Forelimb muscle (tissue), 1 donor: ENCODE measurements at places on chromosomes 5 and 9. TPM values are rescaled to one million over a fixed set of nuclear protein-coding genes. Genes with fewer than 3 reads are reported as not detected.

GRCh38 chr9:92730897-92731296 lies 33.7 kb downstream of the BICD2 start:
- DNase-seq = no peak

DNA sequence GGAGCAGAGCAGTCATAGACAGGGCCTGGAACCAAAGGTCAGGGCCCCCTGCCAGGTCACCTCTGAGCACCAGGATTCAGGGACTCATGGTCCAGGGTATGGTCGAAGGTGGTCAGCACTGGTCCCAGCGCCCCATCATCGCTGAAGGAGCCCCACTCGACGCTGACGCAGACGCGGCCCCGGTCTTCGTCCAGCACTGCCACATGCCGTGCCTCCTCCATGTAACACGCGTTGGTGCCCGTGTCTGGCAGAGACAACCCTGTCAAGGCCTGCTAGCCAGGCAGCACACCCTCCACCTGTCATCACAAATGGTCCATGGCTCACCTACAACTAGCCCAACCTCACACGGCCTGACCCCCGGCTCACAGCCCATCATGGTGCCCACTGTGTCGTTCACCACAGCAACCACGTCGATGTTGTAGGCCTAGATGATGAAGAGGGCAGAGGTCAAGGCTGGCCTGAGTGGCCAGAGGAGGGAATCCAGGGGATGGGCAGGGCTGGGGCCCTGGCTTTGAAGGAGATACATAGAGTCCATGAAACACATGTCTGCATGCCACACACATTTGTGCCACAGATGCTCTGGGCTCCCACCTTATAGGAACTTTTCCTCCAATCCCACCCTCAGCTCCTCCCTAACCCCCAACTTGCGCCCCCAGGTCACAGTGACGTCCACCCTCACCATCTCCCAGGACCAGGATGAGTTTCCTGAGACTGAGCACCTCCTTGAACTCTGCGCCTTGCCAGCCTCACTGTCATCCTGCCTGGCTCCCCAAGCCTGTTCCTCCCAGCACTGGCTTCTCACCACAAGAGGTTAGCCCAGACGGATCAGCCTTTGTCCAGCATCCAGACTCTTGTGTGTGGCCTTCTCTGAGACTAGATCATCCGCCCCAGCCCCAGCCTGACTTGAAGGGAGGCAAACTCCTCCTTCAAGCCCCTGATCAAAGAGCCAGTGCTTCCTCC lies 9.5 kb downstream of the HK3 start:
- DNase-seq = no peak

DNA sequence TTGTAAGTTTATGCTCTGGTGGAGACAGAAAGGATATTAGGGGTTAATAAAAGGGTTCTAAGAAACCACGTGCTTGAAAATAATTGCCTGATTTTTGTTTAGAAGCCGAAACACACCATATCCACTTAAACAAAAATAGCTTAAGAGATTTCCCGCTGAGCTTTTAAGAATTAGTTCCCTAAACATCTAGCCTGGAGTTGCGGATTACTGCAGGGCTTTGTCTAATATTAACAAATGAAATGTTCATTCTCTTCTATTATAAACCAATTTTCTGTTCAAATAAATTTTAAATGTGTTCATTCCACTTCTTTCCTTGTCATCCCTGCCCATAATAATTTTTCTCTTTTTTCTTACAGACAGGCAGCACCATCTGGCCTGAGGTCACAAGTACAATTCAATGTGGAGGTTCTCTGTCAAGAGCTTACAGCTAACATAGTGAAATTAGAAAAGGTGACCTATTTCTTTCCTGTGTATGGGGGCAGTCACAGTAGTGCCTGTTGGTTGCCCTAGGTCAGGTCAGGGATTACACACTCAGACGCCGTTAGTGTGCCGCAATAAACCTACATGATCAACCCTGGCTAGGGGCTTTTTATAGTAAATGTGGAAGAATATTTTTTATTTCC lies 65.3 kb downstream of the GRAMD2B start:
- DNase-seq = no peak

GRCh38 chr9:79382044-79382443 lies 189.7 kb upstream of the TLE4 start:
- no peak for DNase-seq

MSX2 gene
- polyA plus RNA-seq = 0.66 TPM

ADAMTS6 gene
- polyA plus RNA-seq = 0.89 TPM

GRCh38 chr9:113817171-113817570 lies 58.9 kb upstream of the ZNF618 start:
- no peak for DNase-seq

GRCh38 chr5:19616701-19617215 lies 371.2 kb downstream of the CDH18 start:
- no peak for DNase-seq

GRCh38 chr9:86773422-86773945 lies 173.8 kb downstream of the GAS1 start:
- no peak for DNase-seq

GRCh38 chr5:168377525-168377924 lies 86.1 kb downstream of the WWC1 start:
- no peak for DNase-seq

DNA sequence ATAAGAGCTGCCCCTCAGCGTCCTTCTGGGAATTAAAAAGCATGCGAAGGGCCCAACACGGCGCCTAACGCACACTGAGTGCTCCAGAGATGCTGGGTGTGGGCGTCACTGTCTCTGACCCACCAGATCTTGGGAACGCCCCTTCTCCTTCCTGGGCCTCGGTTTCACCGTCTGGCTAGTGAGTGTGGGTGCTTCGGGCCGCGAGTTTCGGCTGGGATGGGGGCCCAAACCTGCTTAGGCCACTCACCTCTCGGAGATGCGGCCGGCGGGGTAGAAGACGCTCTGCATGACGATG lies 3.7 kb downstream of the PIP5KL1 start:
- no peak for DNase-seq

DMRT2 gene
- polyA plus RNA-seq = 33.7 TPM

MAMDC2 gene
- polyA plus RNA-seq = 6.9 TPM

- DNase-seq = peak; percentile 5
These were observed 456.7 kb downstream of the TLE4 start for GRCh38 chr9:80028501-80028900.

GRCh38 chr9:14389146-14389545 lies 75.2 kb upstream of the NFIB start:
- no peak for DNase-seq

HEXB gene
- polyA plus RNA-seq = 32.1 TPM

SV2C gene
- polyA plus RNA-seq = 0.08 TPM

DNA sequence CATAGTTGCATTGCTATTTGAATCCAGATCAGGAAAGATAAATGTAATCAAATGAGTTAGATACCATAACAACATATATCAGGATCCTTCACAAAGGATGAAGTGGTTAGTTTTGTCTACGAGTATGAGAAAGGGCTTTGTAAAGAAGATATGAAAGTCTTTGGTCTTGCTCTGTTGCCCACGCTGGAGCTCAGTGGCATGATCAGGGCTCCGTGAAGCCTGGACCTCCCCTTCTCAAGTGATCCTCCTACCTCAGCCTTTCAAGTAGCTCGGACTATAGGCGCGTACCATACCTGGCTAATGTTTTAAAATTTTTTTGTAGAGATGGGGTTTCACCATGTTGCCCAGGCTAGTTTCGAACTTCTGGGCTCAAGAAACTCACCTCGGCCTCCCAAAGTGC lies 1.8 kb downstream of the SMC5 start:
- no peak for DNase-seq

DNA sequence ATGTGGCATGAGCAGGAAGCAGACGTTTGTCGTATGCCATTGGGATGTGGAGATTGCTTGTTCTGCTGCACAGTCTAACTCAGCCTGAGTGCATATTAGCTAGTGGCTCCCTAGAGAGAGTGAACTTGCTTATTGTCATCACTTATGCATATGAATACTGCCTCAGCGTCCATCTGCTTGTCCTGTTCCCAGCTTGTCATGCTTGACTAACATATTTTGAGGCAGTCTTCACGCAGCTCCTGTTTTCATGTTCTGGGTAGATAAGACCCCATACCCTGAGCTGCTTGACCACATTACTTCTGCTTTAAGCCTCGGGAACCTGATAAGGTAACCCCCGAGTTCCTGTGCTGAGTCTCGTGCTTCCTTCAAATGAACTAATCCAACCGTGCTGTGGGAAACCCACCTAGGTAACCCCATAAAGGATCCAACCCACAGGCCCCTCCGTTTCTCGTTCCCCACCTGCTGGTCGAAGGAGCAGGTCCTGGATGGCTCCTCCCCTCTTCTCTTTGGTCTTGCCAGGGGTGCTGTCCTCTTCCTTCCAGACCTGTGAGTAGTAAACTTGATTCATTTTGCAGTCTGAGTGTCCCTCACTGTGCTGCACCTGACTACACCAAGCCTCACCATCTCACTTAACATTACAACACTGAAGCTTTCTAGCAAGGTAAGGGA lies 25.0 kb downstream of the ANKRD33B start:
- no peak for DNase-seq

GRCh38 chr5:42037379-42037932 lies 112.4 kb downstream of the FBXO4 start:
- no peak for DNase-seq

FREM1 gene
- 19.4 TPM for polyA plus RNA-seq

CAMK2A gene
- 96.2 TPM for polyA plus RNA-seq

GRCh38 chr5:35832762-35833161 lies 23.9 kb upstream of the IL7R start:
- DNase-seq = no peak

- no peak for DNase-seq
These were observed 51.8 kb downstream of the DEPDC1B start for GRCh38 chr5:60648175-60648574.

DNA sequence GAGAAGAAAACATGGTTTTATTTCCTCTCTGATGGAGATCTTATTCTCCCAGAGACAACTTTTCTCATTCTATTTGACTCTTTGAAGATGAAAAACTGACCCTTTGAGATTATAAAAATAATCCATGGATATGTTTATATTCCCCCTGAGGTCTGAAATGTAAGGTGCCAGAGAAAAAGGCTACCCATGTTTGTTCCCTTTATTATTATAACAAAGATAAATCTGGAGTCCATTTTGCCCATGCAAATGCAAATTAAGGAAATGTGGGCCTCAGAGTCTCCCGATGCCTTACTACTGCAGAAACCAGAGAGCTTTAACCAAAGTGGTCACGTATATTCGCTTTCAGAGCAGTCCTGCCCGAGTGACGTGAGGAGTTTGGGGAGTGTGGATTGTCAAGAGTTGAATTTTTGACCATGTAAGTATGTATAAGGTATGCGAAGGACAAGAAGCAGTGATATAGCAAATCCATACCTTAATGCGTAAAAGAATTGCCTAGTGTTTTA lies 312.5 kb downstream of the RASEF start:
- DNase-seq = no peak

DNA sequence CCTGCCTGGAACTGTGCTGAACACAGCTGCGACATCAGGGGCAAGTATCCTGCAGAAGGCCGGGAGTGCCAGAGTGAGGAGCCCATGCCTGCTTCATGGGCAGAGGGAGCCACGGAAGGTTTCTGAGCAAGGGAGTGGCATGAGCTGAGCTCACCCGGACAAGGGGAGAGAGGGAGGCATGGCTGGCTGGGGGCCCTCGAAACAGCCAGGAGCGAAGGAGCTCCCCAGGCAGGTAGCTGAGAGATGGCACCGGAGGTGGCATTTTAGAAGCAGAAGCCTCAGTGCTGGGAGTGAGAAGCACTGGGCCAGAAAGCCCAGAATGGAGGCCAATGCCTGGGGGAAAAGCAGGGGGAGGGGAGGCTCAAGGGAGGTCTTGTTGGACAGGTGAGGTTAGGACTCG lies 56.9 kb upstream of the SARDH start:
- DNase-seq = no peak
